AML-193 (cell line): ENCODE measurements at places on chromosomes 4 and X.
A peak's percentile ranks its signal among the peaks of the same experiment; 100 is the strongest.

DNA sequence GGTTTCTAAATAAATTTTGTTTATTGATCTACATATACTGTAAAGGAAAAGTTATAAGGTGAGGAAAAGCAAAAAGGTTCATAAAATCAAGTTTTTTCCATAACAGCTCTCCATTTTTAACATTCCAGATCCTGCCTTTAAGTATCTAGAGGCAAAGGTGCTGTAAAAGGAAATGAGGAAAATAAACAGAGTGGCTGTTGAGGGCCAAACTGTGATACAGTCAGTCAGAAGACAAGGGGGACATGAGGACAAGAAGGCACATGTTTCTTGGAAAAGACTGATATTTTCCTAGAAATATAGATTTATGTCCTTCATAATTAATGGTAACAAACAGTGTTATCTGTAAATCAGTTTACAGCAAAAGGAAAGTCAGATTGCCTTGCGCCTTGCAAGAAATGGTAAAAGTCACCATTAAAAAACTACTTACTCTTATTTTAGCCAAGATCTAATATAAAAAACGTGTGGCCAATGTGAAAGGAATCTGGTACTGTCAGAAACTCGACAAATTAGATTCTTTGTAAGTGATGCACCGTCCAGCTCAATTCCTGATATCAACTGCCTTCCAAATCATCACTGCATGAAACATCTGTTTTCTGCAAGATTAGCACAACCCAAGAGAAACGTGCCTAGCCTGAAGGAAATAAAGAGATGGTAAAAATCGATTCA is 34.0 kb upstream of the VEGFD start:
- no peak for DNase-seq

GRCh38 chrX:40573763-40574162 is 7.0 kb upstream of the ATP6AP2 start:
- no peak for DNase-seq

- DNase-seq = no peak
Observed at GRCh38 chr4:72994670-72995069, 74.8 kb downstream of the COX18 start.

- DNase-seq = no peak
Observed at GRCh38 chrX:56928546-56928945, 66.8 kb downstream of the SPIN3 start.

DNA sequence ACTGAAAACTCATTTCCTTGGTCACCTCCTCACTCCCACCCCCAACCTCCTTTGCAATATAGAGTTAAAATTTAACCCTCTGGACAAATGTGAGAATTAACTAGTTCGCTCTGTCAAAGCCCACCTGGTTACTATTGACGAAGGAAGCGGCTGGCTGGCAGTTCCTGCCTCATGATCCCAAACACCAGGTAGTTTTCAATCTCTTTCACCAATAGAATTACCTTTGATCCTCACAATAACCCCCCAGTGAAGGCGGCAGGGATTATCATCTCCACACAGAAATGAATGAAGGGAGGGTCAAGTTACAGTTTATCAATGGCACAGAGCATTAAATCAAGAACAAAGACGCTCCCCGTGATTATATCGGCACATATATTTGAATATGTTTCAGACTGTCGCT is 65.7 kb upstream of the TTC29 start:
- DNase-seq = no peak

DNA sequence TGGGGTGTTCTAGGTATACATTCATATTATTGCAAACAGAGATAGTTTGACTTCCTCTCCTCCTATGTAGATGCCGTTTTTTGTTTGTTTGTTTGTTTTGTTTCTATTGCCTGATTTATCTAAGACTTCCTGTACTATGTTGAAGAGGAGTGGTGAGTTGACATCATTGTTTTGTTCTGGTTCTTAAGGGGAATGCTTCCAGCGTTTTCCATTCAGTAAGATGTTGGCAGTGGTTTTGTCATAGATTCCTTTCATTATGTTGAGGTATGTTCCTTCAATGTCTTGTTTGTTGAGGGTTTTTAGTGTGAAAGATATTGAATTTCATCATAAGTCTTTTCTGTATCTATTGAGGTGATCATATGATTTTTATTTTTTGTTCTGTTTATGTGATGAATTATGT is 401.6 kb upstream of the EPHA5 start:
- DNase-seq = no peak

DNA sequence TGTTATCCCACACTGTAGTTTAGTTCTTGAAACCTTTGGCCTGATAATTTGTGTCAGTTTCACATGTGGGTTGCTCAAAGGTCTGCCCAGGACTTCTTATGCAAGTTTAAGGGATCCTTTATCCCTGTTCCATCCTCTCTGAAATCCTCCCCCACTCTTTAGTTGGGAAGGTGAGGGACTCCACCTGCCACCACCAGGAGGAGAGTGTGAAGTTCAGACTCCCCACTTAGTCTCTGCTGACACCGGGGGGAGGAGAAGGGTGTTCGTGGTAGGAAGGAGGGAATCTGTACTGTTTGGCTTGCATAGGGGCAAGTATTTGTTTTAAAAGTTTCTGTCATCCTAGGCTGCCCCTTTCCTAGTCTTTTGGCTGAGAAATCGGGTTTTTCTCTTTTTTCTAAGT is 211.8 kb downstream of the PPP4R3C start:
- no peak for DNase-seq

DNA sequence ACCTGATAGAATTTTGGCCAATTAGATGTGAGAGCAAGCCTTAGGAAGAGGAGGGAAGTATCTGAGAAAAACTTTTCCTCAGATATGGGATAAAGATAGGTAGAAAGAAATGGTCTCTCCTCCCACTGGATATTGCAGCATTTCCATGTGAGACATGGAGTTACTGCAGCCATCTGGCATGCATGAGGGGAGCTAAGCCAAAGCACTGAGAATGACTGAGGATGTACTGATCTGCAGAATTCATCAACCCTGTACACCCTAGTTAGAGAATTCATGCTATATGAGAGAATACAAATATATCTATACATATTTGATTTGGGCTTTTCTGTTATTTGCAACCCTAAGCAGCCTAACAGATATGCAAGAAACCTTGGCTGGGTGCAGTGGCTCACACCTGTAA is 52.5 kb upstream of the RPL34 start:
- DNase-seq = no peak

DNA sequence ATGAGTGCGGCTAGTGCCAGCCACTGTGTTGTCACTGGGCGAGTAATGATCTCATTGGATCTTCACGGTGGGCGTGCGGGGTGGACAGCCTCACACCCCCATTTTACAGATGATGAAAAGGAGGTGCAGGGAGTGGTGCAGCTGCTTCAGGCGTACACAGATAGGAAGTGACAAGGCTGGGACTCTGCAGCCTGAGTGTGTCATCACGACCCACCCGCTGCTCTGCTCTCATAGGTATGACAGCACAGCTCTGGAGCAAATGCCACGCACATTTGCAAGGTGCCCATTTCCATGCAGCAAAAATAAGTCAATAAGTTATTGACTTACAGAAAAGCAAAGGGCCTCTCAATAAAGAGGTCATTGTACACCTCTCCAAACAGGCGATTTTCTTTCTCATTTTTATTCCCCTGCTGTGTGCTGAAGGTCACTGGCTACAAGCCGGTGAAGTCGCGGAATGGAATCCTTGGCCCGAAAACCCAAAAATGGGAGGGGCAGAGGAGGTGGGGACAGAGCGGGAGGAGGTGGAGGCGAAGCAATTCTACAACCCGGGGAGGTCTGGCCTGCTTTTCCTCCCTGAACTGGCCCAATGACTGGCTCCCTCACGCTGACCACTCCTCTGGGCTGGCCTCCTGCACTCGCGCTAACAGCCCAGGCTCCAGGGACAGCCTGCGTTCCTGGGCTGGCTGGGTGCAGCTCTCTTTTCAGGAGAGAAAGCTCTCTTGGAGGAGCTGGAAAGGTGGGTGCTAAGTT is at the start of gene SOD3:
TSS of gene SOD3 (plus strand) at position 658 of the 750 bp plus-strand sequence. CDS start 3,949 bp downstream, outside the sequence.
- no peak for DNase-seq

DNA sequence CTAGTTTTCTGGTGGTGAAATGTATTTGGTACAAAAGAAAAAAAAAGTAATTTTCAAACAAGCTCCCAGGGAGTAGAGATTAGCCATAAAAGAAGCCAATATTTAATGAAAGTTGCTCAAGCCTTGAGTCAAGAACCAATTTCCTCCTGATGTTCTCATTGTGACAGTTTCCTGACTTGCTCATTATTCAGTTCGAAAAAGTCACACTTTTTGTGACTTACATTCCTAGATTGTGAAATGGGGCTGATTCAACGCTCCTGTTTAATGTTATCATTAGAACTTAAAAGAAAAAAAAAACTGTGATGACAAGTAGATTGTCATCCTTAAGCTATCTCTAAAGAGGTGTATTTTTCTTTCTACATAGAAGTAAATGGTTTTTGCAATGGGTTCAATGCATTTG is 122.6 kb upstream of the BMPR1B start:
- DNase-seq = no peak

- peak; percentile 2 for DNase-seq
Observed at GRCh38 chrX:136028383-136028984, 43.2 kb downstream of the SLC9A6 start.

GRCh38 chr4:169907705-169908104 is 118.5 kb downstream of the MFAP3L start:
- DNase-seq = no peak

DNA sequence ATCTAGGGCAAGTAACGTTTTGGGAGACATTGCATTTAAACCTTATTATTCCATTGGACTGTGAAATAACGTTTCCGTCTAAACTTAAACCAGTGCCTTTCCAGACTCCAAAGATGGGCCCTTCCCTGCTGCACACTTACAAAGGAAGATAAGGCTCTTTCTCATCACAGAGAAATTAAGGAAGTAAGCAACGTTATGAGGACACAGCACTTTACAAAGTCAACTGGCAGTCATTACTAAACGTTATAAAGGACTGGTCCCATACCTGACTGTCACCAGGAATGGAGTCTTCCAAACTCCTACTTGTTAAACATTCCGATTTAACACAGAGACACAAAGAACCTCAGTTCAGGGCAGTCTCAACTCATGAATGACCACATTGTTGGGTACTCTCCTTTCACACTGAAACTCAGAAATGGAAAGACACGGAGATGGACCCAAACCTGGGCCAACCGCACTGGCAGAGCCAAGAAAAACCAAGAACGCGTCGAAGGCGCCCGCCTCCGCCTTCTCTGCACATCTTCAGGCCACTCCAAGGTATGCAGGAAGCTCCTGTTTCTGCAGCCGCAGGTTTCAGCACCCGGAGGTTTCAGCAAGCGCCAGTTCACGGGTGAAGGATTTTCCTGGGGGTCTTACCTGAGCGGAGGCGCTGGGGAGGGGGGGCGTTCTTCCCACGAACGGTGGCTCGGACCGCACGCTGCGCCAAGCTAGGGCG is 670 bp downstream of the PAPSS1 start:
- peak; percentile 54 for DNase-seq

GRCh38 chr4:94570558-94570957 is 118.8 kb downstream of the PDLIM5 start:
- no peak for DNase-seq

- no peak for DNase-seq
Observed at GRCh38 chr4:66653937-66654336, 891.4 kb downstream of the CENPC start.

DNA sequence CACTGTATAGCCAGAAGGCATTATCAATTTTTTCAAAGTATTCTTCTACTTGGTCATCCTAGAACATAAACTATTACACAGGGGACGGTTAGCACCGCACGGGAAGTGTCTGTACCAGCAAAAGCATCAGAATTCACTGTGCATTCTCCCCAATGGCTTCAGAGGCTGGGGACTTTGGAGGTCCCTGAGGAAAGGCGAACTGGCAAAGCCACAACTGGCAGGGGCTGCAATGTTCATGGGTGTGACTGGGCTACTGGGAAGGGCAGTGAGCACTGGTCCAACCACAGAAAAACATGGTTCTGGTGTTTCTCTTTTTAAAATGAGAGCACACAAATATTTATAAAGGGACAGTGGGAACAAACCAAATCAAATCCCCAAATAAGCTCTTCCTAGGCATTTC is 83.5 kb downstream of the C4orf51 start:
- DNase-seq = no peak

DNA sequence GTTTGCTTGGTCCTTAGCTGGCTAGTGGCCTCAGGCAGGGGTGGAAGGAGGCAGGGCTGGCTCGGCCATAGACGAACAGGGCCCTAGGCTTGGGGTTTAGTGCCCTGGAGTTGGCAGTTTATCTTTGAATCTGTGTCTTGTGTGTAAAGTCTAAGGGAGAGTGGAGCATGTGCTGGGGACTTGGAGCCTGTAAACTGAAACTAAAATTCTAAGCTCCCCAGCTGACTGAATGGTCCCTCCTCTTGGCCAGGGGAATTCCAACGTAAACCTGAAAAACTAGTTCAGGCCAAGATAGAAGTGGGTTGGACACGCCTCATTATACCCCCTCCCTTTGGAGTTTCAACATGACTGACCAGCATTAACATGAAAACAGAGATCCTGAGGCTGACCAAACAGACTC is 46.1 kb upstream of the GPR78 start:
- DNase-seq = no peak

- DNase-seq = no peak
Observed at GRCh38 chrX:47170861-47171692, 22.6 kb upstream of the UBA1 start.

DNA sequence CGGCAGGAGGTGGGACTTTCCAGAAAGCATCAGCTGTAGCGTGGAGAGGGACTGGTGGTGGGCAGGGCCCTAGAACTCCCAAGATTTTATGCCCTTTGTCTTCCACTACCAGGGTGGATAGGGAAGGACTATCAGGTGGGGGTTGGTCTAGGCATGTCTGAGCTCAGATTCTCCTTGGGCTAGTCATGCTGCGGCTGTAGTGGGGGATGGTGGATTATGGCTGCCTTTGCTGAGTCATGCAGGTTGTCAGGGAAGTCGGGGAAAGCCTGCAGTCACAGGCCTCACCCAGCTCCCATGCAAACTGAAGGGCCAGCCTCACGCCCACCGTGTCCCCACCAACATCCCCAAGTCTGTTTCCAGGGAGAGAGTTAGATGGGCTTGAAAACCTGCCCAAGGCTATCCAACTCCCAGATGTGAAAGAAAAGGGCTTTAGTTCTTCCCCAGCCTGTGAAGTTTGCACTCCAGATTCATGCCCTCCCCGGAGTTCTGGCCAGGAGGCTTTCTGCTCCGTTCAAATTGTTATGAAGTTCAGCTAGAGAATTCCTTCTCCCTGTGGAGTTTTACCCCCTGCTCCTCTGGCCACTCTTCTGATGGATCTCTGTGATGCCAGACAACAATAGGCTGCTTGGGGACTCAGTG is 13.4 kb upstream of the MEPE start:
- no peak for DNase-seq

DNA sequence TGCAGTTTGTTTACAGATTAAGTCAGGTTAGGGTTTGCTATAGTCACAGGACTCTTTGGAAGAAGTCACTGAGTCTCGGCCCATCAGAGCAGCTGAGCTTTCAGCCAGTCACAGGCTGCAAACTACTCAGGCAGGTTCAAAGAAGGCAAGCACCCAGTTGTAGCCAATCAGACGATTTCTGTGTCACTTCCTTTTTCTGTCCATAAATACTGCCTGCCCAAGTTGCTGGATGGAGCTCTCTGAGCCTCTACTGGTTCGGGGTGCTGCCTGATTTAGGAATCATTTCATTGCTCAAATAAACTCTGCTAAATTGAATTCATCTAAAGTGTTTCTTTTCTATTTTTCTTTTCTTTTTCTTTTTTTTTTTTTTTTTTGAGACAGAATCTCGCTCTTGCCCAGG is 7.3 kb upstream of the SH3BP2 start:
- peak; percentile 85 for DNase-seq

- DNase-seq = no peak
Observed at GRCh38 chr4:165866019-165866650, 6.9 kb upstream of the TLL1 start.

- no peak for DNase-seq
Observed at GRCh38 chr4:159451006-159451405, 348.1 kb downstream of the RAPGEF2 start.
